ENCODE measurements at places on chromosomes 1 and 21.

GRCh38 chr1:196993916-196994315 is 16.6 kb downstream of the CFHR5 start:
- no peak for DNase-seq

DNA sequence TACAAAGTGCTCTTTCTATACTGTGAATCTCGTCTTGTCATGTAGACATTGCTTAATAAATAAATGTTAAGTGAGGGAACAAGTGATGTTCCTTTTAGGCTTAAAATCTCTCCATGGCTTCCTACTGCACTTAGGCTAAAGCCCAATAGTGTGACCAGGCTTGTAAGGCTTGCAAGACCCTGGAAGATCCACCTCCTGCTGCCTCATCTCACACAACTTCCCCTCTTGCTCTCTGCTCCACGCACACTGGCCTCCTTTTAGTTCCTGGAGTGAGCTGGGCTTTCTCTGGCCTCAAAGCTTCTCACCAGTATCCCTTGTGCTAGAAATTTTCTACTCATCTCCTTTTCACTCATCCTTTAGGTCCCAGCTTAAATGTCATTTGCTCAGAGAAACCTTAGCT is 41.5 kb upstream of the DIPK1A start:
- no peak for DNase-seq

DNA sequence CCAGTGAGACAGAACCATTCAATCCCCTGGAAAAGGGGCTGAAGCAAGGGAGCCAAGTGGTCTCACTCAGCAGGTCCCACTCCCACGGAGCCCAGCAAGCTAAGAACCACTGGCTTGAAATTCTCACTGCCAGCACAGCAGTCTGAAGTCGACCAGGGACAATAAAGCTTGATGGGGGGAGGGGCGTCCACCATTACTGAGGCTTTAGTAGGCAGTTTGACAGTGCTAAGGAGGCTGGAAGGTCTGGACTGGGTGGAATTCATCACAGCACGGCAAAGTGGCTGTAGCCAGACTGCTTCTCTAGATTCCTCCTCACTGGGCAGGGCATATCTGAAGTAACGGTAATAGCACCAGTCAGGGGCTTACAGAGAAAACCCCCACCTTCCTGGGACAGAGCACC is 105.4 kb upstream of the GORAB start:
- no peak for DNase-seq

DNA sequence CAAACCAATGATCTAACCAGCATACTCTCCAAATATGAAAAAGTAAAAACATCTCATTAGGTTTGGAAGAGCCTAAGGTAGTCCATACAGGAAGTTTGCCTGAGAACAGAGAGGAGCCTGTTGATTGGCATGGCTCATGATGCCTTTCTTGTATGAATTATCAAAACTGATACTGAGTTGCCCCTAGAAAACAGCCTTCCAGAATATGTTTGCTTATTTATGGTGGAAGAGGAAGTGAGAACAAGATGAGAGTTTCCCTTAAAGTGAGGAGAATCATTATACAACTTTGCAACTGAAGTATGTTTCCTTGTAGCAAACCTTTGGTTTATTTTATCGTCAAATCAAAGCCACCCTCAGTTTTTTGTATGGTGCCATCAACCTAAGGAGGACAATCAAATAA is 23.8 kb upstream of the KIAA1614 start:
- no peak for DNase-seq

- DNase-seq, result no peak
Observed at GRCh38 chr1:19359357-19359756, 47.2 kb downstream of the SLC66A1 start.

GRCh38 chr1:13549521-13549920 is 34.1 kb upstream of the PDPN start:
- no peak for DNase-seq

GRCh38 chr1:195899762-195900352 is 708.4 kb downstream of the KCNT2 start:
- no peak for DNase-seq

DNA sequence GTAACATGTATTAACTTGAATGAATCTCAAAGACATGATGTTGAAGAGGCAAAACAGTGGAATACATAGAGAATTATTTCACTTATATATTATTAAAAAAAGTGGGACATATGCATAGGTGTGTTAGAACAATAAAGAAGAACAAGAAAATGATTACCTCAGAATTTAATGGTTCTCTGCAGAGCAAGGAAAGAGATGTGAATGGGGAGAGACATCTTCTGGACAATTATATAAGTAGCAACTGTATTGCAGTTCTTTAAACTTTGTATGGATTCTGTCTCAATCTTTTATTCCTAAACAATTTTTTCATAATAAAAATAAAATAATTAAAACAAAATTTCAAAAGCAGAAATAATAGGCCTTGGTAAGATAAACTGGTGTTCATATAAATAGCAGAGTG is 674.9 kb upstream of the ADGRL4 start:
- DNase-seq, result no peak

DNA sequence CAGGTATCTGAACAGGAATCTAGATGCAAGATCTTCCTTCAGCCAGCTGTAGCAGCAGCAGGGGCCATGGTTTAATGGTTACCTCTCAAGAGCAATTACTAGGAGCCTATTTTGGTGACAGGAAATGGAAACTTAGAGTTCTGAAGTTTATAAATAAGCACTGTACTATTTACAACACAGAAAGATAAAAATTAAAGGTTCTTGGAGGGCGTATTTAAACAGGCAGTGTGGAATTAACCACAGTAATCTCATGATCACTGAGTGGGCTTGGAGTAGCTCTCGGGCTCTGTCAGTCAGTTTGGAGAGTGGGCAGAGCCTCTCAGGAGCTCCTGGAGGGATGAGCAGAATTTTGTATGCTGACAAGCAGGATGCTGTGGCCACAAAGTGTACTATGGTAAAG is 10.2 kb upstream of the FCRL5 start:
- DNase-seq, result no peak

GRCh38 chr1:94039514-94039870 is 81.5 kb downstream of the ABCA4 start:
- DNase-seq, result peak; percentile 36

GRCh38 chr1:59695252-59695651 is 119.5 kb upstream of the HOOK1 start:
- no peak for DNase-seq

GRCh38 chr21:24423546-24423945 is 1183.7 kb downstream of the MRPL39 start:
- DNase-seq, result no peak

DNA sequence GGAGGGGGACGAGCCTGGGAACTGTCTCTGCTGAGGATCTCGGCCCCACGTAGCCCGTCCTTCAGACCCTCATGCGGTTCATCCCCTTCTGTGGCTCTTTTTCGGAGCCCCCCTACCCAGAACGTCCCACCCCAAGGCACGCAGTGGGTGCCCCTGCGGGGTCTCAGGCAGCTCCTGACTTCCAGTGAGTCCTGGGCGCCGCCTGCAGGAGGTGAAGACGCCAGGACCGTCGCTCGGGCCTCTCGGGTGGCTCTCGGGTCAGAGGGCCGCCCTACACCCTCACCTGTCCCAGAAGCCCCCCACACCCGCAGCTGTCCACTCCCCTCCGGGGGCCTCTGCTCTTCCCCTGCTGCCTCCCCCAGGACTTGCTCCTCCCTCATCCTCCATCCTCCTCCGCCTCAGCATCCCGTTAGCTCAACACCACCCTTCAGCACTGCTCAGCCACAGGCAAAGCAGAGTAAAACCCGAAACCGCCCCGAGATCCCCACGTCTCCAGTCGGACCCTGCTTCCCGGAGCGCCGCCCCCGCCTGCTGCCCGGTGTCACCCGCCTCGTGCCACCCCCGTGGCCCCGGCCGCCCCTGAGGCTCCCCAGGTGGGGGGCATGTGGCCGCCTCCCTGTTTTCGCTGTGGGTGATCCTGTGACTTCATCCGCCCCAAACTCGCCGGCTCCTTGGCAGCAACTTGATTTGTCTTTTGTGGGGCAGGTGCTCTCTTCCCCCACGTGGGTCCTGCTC is 13.3 kb upstream of the POFUT2 start:
- no peak for DNase-seq

GRCh38 chr1:65082346-65083040 is 65.5 kb upstream of the AK4 start:
- DNase-seq, result no peak

GRCh38 chr21:28932717-28933116 is 60.0 kb downstream of the LTN1 start:
- DNase-seq, result no peak

GRCh38 chr1:182795563-182796228 is 6.1 kb downstream of the NPL start:
- no peak for DNase-seq

DNA sequence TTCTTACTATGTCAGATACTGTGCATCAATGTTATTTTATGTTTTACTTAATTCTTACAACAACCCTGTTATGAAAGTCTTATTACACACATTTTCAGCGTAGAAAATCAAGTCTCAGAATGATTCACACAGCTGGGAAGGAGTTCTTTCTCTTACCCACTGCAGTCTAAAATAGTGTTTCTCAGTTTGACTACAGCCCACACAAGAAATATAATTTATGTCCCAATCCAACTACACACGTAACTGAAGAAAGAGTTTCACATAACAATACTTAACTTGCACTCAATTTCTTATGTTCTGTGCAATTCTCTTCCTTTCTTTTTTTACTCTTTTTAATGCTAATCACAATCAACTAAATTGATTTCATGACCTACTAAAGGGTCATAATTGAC is 252.8 kb upstream of the ADGRL2 start:
- DNase-seq, result no peak

DNA sequence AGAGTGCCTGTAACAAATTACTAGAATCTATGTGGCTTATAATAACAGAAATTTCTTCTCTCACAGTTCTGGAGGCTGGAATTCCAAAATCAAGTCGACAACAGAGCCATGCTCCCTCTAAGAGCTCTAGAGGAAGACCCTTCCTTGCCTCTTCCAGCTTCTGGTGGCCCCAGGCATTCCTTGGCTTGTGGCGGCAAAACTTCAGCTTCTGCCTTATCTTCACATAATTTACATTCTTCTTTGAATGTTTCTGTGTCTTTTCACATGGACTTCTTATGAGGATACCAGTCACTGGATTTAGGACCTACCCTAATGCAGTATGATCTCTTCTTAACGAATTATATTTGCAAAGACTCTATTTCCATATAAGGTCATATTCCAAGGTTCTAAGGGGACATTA is 324.4 kb downstream of the PCP4 start:
- DNase-seq, result no peak

DNA sequence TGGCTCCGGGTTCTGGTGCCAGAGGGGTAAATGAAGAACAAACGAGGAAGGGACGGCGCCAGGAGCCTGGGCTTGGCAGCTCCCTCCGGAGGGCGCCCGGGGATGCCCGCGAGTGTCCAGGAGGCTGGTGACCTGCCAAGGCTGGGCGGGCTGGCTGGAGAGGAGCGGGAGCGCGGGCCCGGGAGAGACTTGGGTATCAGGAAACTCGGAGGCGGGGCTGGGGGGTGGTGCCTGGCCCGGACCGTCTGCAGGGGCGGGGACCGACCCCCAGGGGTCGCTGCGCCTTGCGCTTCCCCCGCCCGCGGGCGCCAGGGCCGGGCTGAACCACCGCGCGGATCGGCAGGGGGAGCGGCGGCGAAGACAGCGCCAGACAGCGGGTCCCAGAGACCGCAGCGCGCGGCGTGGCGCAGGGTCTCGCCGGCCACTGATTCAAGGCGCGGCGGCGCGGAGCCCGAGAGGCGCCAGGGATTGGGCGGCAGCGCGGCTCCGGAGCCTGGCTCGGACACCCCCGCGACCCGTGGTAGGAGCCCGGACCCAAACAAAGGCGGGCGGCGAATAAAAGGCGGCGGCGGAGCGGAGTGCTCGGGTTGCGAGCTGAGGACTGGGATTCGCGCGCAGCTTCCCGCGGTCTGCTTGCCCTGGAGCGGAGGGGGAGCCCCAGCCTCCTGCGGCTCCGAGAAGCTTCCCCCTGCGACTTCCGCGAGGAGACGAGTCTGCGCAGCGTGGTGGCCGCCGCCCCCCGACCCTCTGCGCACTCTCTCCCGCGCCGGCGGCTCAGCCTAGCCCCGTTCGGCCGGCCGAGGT is at the start of gene DISP3:
TSS of gene DISP3 (plus strand) at position 585 of the 804 bp plus-strand sequence. CDS start 21,838 bp downstream, outside the sequence.
- peak; percentile 74 for DNase-seq

- no peak for DNase-seq
Observed at GRCh38 chr21:36223451-36223850, 66.8 kb downstream of the DOP1B start.

DNA sequence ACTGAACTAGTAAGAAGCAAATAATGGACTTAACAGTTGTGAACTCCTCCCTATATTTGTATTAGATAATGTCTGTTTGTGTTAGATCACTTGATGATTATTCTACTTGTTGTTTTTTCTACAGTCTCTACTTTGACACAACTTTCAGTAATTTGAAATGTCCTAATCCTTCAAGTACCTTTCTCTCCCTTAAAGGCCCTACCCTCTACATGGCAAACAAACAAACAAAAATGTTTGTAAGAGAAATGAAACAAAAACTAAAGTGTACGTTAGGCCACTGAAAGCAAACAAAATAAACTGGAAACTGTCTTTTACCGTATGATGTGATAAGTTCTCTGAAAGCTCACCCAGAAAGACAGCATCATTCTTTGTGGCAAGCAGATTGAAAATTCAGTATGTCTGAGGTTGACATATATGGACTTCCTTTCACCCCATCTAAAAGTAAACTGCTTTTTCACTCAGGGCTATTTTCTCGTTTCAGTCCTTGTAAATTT is 255.9 kb upstream of the SNX7 start:
- no peak for DNase-seq

DNA sequence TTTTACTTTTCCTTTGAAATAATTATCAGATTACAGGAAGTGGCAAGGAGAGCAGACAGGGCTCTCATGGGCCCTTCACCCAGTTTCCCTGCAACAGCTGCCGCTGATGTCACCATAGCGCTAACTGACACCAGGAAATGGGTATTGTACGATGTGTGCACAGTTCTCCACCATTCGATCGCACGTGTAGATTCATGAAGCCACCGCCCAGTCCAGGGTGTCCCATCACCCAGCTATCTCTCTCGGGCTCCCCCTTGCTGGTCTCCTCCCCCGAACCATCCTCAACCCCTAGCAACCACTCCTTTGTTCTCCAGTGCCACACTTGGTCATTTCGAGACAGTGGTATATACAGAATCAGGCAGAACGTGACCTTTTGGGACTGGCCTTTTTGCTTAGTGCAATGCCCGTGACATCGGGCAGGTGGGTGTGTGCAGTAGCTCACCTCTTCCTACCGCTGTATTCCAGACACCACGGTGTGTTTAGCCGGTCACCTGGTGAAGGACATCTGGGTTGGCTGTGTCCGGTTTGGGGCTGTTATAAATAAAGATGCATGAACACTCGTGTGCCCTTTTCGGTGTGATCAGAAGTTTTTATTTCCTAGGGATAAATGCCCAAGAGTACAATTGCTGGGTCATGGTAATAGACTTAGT is 118.4 kb downstream of the CRYAA start:
- DNase-seq, result no peak

DNA sequence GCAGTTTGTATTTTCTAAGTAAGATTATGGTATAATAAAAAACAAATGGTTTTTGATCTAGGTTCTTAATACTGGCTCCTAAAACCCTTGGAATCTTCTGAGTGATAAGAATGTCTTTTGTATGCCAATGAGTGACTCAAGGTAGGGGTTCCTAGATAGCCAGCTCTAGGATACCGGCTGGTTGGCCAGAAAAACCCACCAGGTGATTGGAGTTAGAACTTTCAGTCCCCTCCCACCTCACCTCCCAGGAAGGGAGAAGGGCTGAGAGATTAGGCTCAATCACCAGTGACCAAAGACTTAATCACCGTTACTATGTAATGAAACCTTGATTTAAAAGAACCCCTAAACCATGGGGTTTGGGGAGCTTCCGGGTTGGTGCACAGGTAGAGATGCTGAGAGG is 8.7 kb upstream of the BRDT start:
- DNase-seq, result no peak

GRCh38 chr1:1437904-1438376 is 2.5 kb downstream of the VWA1 start:
- no peak for DNase-seq

GRCh38 chr1:224509907-224510306 is 75.3 kb upstream of the WDR26 start:
- no peak for DNase-seq

Measured in hypothalamus (tissue), 51 donors.